Activated T-cell treated with anti-CD3 and anti-CD28 coated beads, Interleukin-2, amount 50 U/mL, for 48 hours (primary cell): ENCODE measurements at places on chromosomes 7 and 10.

DNA sequence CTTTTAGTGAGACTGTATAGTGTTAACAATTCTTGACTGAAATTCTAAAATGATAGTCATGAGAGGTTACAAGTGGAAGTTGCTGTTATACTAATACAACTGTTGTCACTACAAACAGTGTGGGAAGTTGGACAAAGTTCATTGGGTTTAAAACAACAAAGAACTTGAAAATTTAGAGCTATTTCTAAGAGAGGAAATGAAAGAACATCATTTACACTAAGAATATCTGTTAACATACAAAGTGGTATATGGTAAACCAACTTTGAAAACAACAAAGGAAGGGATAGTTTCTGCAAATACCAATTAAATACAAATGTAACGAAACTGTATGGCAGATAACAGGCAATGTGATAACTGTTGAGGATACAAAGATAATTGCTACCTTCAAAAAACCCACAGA lies 11.6 kb downstream of the MTPN start:
- no peak for DNase-seq

GRCh38 chr7:42395607-42396006 lies 158.6 kb upstream of the GLI3 start:
- DNase-seq: no peak

- DNase-seq: no peak
Observed at GRCh38 chr7:48312151-48312550, 140.9 kb downstream of the ABCA13 start.

DNA sequence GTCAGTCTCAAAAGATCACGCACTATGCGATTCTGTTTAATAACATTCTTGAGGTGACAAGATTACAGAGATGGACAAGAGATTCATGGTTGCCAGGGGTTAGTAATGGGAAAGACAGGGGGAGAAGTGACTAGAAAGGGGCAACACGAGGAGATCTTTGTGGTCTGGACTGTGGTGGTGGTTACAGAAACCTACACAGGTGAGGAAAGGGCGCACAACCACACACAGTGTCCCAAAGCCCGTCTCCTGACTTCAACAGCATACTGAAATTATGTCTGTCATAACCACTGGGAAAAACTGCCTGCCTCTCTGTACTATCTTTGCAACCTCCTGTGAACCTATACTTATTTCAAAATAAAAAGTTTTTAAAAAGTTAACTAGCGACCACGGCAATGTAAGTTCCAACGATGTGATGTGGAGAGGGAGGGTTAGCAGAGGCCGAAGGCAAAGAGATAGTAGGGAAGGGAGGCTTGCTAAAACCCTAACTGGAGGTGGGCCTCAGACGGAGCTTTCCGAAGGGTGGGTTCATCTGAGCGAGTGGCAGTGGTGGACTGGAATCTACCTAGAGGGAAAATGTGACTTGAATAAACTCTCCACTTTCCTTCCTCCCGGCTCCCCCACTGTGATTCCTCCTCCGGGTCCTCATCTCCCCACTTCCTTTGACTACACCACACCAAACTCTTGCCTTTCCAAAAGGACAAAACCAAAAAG lies 43.7 kb downstream of the GNA12 start:
- DNase-seq: peak; percentile 20

DNA sequence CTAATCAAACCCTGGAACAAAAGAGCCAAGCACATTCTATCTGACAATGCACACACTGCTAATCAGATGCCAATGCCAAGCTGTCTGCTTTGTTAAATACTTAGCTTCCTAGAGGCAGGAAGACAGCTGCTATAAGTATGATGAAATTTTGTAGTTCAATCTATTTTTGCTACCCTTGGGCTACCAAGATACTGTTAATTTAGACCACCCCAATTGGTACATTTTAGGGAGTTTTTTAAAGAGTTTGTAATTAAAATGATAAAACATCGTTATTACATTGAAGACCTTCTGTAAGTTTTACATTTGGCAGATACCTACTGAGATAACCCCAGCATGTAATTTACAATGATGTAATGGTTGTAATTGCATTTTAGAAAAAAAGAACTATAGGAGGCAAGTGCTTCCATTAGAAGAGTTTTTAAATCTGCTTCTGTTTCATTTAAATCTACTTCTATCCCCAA lies 268.5 kb downstream of the ADK start:
- no peak for DNase-seq

- no peak for DNase-seq
Observed at GRCh38 chr7:137241655-137242360, 101.7 kb downstream of the PTN start.

DNA sequence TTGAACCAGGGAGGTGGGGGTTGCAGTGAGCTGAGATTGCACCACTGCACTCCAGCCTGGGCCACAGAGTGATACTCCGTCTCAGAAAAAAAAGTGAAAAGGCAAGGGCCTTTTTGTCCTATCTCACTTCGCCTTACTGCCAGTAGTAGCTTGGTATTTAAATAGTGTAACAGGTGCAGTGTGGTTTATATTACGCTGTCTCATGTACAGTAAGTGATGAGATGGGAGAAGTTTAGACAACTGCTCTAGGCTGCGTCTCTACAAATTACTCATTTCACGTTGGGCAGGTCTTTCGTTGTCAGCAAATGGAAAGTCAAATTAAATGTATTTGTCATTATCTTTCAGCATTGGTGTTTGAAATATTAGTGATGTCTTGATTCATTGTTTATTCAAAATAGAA lies 15.5 kb upstream of the PFKFB3 start:
- DNase-seq: no peak
